ENCODE measurements at places on chromosomes 7 and 10.

DNA sequence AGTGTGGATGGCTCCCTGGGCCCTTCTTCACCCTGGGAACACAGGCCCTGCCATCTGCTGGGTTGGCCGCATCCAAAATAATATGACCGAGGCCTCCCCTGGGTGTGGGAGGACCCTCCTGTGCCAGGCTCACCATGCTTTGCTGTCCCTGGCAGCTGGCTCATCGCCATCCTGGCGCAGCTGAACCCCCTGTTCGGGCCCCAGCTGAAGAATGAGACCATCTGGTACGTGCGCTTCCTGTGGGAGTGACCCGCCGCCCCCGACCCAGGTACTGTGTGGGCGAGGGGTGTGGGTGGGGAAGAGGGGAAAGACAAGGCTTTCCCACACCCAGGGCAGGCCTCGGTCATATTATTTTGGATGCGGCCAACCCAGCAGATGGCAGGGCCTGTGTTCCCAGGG lies 4.8 kb downstream of the ATP6V0E2 start:
- DNase-seq: no peak

GRCh38 chr10:112434988-112435619 lies 11.6 kb downstream of the ZDHHC6 start:
- no peak for DNase-seq

GRCh38 chr10:77463967-77464745 lies 173.5 kb downstream of the KCNMA1 start:
- DNase-seq: no peak

- DNase-seq: no peak
These were observed 119.5 kb downstream of the AOAH start for GRCh38 chr7:36604806-36605205.

DNA sequence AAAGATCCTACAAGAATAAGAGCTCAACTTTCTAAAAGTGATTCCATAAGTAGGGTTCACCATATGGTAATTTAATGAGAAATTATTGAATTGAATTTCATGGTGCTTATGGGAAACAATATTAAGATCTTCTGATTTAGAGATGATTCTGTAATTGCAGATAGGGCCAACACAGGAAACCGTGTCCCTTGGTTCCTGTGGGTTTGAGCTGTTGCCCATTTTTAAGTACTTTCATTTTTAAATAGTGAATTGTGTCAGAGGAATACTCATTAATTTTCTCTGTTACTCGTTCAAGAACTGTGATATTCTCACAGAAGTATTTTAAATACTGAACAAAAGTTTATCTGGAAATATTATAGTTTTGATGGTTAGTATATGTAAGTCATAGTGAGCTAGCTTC lies 129.2 kb downstream of the SRI start:
- no peak for DNase-seq

DNA sequence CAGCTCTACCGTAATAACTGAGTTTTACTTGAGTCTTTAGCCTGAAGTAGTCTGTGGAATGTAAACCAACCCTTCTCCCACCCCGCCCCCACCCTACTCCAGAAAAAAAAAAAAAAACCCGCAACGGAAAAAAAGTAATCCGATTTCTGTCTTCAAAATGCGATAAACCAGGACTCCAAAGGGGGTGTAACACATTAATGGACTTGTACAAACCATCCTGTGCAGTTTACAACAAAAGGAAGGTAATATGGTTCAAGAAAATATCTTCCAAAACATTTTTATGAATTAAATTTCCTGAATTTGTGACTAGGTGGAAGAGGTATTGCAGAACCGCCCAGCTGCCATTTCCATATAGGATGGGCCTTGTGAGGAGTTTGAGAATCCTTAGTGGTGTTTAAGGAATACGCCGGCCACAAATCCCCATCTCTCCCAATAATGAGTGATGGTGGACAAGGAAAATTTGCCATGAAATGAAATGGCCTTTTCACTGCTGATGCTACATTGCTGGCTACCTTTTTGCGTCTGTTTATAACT lies 10.6 kb downstream of the SKIDA1 start:
- DNase-seq: no peak

- DNase-seq: no peak
These were observed 141.7 kb downstream of the USP6NL start for GRCh38 chr10:11469575-11470391.

DNA sequence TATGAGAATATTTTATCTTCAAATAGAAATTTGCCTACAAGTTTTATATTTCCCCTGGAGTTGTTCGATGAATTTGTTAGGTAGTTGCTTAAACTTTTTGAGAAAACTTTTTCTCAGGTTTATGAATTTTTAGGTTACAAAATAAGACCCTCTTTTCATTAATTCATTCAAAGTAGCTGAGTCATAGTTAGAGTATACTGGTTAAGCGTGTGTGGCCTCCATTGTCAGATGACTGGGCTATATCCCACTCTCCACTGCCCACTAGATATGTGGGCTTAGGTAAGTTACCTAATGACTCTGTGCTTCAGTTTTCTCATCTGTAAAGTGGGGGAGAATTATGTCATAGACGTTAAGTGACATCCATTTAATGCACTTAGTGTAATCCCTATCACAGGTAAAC lies 1.0 kb downstream of the ASB15 start:
- no peak for DNase-seq

DNA sequence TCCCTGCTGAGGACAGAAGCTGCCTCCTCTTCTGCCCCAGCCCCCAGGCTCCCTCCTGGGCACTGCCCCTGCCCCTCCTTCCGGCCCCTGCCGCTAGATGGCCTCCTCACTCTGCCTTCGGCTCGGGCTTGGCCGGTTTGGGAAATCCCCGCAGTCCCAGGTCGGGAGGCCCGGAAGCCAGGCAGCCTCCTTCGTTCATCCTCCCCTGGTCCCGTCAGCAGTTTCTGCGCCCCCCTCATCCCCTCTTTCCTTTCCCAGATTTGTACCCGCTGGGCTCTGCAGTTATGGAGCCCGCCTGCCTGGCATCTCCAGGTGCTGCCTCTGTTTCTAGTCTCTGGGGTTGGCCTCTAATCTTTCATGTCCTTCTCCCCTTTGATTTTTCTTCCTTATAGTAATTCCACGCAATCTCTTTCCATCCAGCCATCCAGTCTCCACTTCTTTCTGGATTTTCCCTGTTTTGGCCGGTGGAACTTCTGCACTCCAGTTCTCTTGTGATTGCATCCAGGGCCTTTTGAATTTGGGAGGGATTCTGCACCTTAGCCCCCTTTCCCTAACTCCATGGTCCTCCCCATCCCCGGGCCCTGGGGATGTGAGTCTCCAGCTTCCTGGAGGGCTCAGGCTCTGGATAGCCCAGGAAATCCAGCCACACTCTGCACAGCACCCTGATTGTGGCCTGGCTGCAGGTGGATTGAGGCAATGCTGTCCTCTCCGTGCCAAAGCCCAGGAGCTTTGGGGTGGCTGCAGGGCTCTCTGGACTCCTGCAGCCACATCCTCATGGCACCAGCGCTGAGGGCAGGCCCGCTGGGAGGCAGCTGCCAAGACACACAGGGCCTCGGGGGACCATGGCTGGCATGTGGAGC lies 3.3 kb upstream of the SHH start:
- no peak for DNase-seq

DNA sequence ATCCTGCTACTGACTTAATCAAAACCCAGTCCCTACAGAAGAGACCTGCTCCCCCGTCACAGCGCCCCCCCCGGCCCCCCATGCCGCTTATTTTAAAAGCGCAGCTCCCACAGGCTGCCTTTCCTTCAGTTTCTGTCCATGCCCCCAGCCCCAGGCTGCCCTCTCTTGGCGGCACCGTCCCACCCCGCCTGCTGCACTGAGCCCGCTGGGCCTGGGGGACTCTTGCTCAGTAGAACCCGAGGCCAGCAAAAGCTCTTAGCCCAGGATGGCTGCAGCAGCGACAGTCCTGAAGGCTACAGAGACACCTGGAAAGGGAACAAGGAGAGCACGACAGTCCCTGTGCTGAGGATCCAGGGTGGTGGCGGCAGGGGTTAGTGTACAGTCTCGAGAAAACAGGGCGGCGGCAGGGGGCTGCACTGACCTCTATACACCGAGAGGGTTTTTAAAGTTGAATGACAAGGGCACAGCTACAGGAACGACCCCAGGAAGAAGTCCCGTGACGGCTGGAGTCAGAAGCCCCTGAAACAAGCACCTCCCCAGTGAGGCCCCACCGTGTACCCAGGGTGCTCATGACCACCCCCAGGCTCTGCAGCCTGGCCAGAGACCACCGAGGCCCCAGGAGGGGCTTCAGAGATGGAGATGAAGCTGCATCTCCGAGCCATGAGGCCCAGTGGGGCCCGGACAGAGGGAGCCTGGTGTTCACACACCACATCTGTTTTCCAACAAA lies 54.4 kb downstream of the ZRANB1 start:
- DNase-seq: no peak

- no peak for DNase-seq
These were observed 258.2 kb upstream of the SORCS1 start for GRCh38 chr10:107422681-107423080.

DNA sequence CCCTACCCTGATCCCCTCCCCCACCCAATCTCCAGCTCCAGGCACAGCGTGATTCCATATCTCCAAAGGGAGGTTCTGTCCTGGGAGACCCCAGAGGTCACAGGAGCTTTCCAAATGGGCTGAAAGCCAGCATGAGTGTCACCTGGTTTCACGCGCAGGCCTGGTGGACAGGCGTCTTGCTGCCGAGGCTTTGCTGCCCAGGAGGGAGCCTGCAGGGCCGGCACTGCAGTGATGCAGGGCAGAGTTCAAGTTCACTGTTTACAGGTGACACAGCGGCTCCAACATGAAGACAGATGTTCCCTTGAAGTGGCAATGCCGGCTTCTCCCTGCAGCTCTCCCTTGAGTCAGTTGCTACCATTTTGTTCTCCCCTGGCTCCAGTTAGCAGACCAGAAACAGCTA lies 104.3 kb downstream of the TCERG1L start:
- no peak for DNase-seq

DNA sequence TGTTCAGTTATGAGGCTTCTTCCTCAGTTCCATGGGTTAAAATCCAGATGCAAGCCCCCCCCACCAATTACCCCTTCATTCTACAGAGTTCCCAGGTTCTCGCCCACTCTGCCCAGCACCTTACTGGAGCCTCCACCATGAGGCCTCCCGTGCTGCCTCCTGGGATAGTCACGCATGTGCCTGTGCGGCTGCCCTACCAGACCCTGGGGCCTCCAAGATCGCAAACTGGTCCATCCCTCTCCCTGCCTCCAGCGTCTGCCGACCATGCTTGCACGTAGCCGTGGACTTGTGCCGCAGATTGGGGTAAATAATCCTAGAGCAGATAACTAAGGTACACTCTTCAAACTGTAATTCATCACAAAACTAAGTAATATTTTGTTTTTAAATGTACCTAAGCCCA lies 611.2 kb downstream of the PTPRN2 start:
- DNase-seq: no peak
